ENCODE measurements at places on chromosomes 5 and 9.

GRCh38 chr5:82620957-82621600 is 342.9 kb upstream of the RPS23 start:
- no peak for DNase-seq

- DNase-seq = no peak
Observed at GRCh38 chr5:128480906-128481633, 57.0 kb downstream of the FBN2 start.

DNA sequence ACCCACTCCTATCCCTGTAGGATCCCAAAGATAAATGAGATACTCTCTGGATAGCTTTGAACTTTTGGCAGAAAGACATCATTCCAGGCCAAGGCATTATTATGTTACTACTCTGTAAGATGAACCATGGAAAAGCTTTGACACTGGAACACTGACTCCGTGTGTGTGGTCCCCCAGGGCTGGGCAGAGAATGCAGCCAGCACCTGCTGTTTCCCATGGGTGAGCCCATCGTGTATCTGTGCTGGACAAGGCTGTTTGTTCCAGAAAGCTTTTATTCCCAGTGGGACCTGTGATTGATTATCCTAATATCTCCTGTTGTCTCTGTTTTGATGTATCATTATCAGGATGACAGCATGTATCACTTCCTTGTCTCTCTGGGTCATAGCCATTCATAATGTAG is 254.9 kb downstream of the SAXO1 start:
- no peak for DNase-seq

GRCh38 chr5:138945421-138946240 is 70.5 kb upstream of the LRRTM2 start:
- DNase-seq = no peak

DNA sequence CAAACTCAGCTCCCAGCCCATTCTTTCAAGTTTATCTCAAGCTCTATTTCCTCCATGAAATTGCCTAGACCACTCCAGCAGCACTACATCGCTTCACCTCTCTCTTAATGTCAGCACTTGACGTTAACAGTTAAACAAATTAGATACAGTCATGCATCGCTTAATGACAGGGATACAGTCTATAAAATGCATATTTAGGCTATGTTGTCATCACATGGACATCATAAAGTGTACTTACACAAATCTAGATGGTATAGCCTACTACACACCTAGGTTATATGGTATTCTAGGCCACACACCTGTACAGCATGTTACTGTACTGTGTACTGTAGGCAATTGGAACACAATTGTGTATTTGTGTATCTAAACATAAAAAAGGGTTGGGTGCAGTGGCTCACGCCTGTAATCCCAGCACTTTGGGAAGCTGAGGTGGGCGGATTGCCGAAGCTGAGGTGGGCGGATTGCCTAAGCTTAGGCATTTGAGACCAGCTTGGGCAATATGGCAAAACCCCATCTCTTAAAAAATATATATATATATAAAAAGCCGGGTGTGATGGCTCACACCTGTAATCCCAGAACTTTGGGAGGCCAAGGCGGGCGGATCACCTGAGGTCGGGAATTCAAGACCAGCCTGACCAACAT is 13.4 kb upstream of the PCSK5 start:
- no peak for DNase-seq

DNA sequence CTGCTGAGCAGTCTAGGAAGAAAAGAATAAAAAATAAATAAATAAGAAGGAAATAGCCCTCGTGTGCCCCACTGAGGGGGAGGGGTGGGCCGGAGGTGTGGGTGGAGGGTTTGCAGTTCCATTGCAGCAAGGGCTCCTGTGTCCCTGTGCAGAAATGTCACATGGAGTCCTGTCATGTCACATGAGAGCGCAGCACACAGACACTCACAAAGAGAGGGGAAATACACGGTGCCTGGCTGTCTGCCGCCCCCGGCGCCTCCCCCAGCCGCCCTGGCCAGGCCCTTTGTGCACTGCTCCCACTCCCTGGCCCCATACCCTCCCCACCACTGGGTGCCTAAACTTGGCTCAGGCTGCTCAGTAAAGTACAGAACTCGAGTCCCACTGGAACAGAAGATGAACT is 55.6 kb upstream of the SPTLC1 start:
- no peak for DNase-seq

GRCh38 chr9:133843751-133844397 is 105.7 kb upstream of the SARDH start:
- DNase-seq = no peak

All from SHP77 treated with DMSO at 0.1 percent for 48 hours (cell line).